ENCODE measurements at places on chromosomes 5 and 9. TPM values are rescaled to one million over a fixed set of nuclear protein-coding genes. Genes with fewer than 3 reads are reported as not detected.

HTR1A gene
- not detected for total RNA-seq

TEX48 gene
- not detected for total RNA-seq

RAB3C gene
- not detected for total RNA-seq

FBXO4 gene
- total RNA-seq = 8.1 TPM

GCNT4 gene
- total RNA-seq = 7.4 TPM

DCANP1 gene
- total RNA-seq = not detected

SLC45A2 gene
- not detected for total RNA-seq

- no peaks in the 10 kb centered on the region for H3K4me1 ChIP-seq
- H3K36me3 ChIP-seq = no peaks in the 10 kb centered on the region
- no peak for DNase-seq
- peaks cover 9% of the 10 kb centered on the region for H3K27me3 ChIP-seq
- H3K4me3 ChIP-seq = no peak overlapping the region
- H3K27ac ChIP-seq = no peak overlapping the region
These were observed 25.3 kb downstream of the NTNG2 start for GRCh38 chr9:132187121-132187620.

GRCh38 chr9:21326526-21327139 lies 8.6 kb downstream of the KLHL9 start:
- no peak overlapping the region for H3K27ac ChIP-seq
- H3K36me3 ChIP-seq = peaks cover 21% of the 10 kb centered on the region
- no peaks in the 10 kb centered on the region for H3K27me3 ChIP-seq
- H3K4me3 ChIP-seq = no peak overlapping the region
- peaks cover 6% of the 10 kb centered on the region for H3K4me1 ChIP-seq

GRCh38 chr5:111261610-111262009 lies 37.4 kb downstream of the CAMK4 start:
- peaks cover 14% of the 10 kb centered on the region for H3K36me3 ChIP-seq
- no peaks in the 10 kb centered on the region for H3K27me3 ChIP-seq
- peaks cover 22% of the 10 kb centered on the region for H3K4me1 ChIP-seq
- no peak overlapping the region for H3K4me3 ChIP-seq
- peak; percentile 26 for DNase-seq
- no peak overlapping the region for H3K27ac ChIP-seq

DNA sequence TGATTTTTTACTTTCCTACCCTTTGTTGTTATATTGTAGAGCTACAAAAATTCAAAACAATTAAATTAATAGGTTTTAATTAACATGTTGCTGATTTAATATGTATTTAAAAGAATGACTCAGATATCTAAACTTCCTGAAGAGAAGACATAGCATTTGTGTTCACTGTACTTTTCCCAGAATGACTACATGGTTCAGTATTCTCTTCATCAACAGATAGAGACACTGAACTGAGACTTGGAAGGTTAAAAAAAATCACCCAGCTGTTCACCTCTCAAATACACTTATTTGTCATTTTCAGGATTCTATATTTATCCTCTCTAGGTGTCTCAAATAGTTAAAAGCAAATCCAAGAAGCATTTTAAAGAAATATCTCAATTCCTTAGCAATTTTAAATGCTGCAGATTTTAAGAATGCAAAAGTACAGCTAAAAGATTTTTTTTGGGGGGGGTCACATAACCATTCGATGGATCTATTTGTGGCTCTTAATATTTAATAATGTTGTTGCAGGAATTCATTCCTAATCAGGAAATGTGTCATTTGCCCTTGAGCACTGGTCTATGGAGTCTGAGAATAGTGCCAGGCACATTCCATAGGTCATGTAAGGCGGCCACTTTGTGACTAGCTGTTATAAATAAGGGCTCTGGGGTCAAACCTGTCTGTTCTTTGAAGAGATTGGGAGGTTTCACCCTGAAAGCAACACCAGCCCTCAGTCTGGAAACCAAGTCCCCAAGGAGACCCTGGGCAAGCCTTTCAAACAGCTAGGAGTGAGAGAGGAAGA lies 463.1 kb downstream of the NR2F1-AS1 start:
- H3K4me3 ChIP-seq = no peak overlapping the region
- no peak for DNase-seq
- no peaks in the 10 kb centered on the region for H3K27me3 ChIP-seq
- H3K27ac ChIP-seq = no peak overlapping the region
- no peaks in the 10 kb centered on the region for H3K4me1 ChIP-seq

GRCh38 chr9:89955144-89955543 lies 350.3 kb downstream of the GADD45G start:
- H3K4me3 ChIP-seq = no peak overlapping the region
- no peaks in the 10 kb centered on the region for H3K36me3 ChIP-seq
- no peaks in the 10 kb centered on the region for H3K27me3 ChIP-seq
- no peak overlapping the region for H3K27ac ChIP-seq

GRCh38 chr9:37028420-37029031 lies 5.5 kb downstream of the PAX5 start:
- H3K4me1 ChIP-seq = peaks cover 61% of the 10 kb centered on the region
- H3K27me3 ChIP-seq = peaks cover 97% of the 10 kb centered on the region
- H3K36me3 ChIP-seq = no peaks in the 10 kb centered on the region
- no peak overlapping the region for H3K27ac ChIP-seq

DNA sequence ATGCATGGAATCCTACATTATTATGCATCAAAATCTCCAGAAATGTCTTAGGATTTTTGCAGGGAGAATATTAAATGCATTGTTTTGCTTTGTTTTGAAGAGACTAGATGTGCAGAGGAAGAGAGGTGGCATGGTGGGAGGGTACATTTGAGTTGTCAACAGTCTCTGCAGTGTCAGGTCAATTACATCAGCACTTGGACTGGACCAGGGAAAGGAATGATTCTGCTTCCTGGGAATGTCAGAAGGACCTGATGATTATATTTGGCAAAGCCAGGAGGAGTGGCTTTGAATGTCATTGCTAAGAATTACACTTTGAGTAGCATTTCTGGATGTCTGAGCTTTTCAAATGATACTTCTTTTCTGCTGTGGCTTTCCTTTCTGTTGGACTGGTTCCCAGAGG lies 17.5 kb upstream of the TMEFF1 start:
- H3K27ac ChIP-seq = no peak overlapping the region
- no peaks in the 10 kb centered on the region for H3K4me1 ChIP-seq
- DNase-seq = no peak
- H3K27me3 ChIP-seq = no peaks in the 10 kb centered on the region
- peaks cover 12% of the 10 kb centered on the region for H3K36me3 ChIP-seq
- H3K4me3 ChIP-seq = no peak overlapping the region

DNA sequence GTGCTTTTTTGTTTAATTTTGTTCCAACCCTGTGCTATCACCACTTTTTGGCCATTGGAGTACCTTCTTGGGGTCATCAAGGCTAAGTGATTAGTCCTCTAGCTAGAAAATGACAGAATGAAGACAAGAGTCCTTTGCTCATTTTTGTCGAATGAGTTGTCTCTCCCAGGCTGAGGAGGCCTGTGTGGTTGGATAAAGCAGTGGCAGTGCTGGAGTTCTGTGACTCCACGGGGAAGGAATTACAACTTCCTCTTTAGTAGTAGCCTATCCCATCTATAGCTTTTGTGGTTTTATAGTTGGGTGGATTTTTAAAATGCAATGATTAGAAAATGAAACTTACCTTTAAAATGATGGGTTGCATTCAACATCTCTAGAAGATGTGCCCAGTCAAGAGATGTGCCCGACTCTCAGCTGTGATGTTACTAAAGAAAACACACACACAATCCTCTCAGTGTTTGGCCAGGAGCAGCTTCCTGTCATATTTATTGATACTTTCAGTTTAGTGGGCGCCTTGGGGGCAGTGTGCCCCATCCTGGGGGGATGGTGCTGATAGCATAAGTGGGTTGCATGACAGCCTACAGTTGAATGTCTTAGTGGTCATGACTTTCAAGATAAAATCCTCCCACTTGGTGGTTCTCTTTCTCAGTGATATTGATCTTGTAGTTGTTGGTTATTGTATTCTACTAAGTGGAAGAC lies 11.9 kb downstream of the OTULINL start:
- no peak for DNase-seq
- H3K36me3 ChIP-seq = no peaks in the 10 kb centered on the region
- H3K4me1 ChIP-seq = peaks cover 80% of the 10 kb centered on the region
- no peak overlapping the region for H3K27ac ChIP-seq

- H3K27ac ChIP-seq = peak overlapping the region; percentile 59
- peak; percentile 58 for DNase-seq
- no peaks in the 10 kb centered on the region for H3K36me3 ChIP-seq
These were observed 73.6 kb downstream of the ANKRD55 start for GRCh38 chr5:56159521-56159947.

GRCh38 chr5:5025774-5026408 lies 114.2 kb upstream of the ADAMTS16 start:
- H3K4me3 ChIP-seq = no peak overlapping the region
- H3K36me3 ChIP-seq = no peaks in the 10 kb centered on the region
- DNase-seq = no peak
- no peaks in the 10 kb centered on the region for H3K27me3 ChIP-seq

- DNase-seq = no peak
- H3K4me3 ChIP-seq = no peak overlapping the region
- H3K36me3 ChIP-seq = no peaks in the 10 kb centered on the region
These were observed 63.8 kb upstream of the RARS1 start for GRCh38 chr5:168422431-168422830.

DNA sequence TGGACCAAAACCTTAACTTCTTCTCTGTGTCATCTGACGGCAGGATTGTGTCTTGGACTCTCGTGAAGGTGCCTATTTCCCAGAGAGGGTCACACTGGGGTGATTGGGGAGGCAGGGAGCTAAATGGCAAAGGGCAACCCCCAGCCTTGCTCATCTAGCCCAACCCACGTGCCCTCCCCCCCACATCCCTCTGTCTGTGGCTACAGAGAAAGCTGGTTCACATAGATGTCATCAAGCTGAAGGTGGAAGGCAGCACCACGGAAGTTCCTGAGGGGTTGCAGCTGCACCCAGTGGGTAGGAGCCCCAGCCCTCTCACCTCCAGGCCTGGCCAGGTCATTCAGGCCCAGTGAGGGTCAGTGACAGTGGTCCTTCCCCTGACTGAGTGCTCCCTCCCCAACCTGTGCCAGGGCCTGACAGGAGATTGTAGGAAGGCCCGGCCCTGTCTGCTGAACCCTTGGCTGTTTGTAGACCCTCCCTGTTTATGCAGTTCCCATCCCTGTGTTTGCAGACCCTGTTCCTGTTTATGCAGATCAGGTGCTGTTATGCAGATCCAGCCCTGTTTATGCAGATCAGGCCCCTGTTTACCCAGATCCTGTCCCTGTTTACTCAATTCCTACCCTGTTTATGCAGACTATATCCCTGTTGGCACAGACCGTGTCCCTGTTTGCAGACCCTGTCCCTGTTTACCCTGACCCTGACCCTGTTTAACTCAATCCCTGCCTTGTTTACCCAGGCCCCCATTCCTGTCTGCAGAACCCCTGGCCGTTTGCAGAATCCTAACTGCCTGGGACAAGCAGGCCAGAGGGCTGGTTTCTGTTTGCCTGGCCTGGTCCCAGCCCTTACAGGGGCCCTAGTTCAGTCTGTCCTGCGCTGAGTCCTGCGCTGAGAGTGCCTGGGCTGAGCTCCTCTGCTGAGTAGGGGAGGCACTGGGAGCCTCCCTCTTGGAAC lies 10.4 kb downstream of the ENHO start:
- no peak for DNase-seq
- no peaks in the 10 kb centered on the region for H3K4me1 ChIP-seq
- no peak overlapping the region for H3K4me3 ChIP-seq
- H3K36me3 ChIP-seq = no peaks in the 10 kb centered on the region
- no peaks in the 10 kb centered on the region for H3K27me3 ChIP-seq
- H3K27ac ChIP-seq = no peak overlapping the region

DNA sequence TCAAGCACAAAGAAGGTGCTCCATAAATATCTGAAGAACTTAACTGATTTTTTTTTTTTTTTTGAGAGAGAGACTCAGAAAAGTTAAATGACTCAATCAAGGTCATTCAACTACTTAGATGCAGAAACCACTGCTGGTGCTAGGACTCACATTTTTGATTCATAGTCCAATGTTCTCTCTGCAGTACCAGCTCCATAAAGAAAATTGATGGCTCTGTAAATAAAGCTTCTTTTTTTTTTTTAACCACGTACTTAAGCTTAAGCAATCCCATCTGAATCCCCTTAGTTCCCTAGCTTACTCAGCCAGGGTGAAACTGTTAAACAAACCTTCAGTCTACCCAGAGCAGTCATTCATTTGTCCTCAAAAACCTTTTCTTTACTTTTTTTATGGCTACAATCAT lies 657.0 kb upstream of the WWC1 start:
- H3K36me3 ChIP-seq = no peaks in the 10 kb centered on the region
- H3K4me3 ChIP-seq = no peak overlapping the region
- DNase-seq = no peak
- no peaks in the 10 kb centered on the region for H3K4me1 ChIP-seq
- no peaks in the 10 kb centered on the region for H3K27me3 ChIP-seq
- no peak overlapping the region for H3K27ac ChIP-seq

DNA sequence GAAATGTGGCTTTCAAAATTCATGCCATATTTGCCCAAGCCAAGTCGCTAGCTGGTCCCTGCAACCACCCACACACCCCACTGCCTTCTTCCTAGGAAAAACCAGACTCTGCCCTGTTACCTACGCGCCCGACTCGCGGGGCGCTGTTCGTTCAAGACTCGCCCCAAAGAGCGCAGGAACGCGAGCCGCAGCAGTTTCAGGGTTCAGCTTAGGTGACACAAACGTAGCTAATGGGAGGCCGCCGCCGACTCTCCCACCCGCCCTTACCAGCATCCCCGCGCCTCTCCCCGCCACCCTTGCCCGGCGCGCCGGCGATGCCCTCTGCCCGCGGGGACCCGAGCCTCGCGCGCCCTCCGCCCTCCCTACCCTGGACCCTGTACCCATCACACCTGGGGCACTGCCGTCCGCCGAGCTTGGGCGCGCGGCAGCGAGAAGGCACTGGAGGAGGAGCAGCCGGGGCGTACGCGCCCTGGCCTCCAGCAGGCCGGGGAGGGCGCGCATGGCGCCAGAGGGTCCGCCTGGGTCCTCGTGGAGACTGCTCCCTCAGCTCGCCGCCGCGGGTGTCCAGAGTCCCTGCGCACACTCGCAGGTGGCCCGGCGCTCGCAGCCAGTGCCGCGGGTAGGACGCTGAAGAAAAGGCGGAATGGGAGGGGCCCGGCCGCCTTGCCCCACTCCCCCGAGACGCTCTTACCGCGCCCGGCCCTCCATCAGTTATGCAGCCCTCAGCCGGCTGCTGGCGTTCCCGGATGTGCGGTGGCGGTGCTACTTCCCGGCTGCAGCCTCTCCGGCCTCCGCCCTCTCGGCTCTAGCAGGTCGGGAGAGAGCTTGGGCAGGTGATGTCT lies at the start of gene EMB:
Gene EMB, minus strand, starts transcription at position 638 of the 842 bp plus-strand sequence. Its CDS starts 137 bp downstream, at position 501.
- DNase-seq = peak; percentile 69
- H3K4me1 ChIP-seq = peaks cover 41% of the 10 kb centered on the region
- H3K36me3 ChIP-seq = no peaks in the 10 kb centered on the region
- peak within 1 kb of the TSS; percentile 95 for H3K27ac ChIP-seq
- H3K4me3 ChIP-seq = peak within 1 kb of the TSS; percentile 67
- no peaks in the 10 kb centered on the region for H3K27me3 ChIP-seq

GRCh38 chr5:37847978-37848425 lies 8.2 kb upstream of the GDNF start:
- H3K27me3 ChIP-seq = peaks cover 12% of the 10 kb centered on the region
- H3K36me3 ChIP-seq = no peaks in the 10 kb centered on the region
- no peak for DNase-seq
- no peaks in the 10 kb centered on the region for H3K4me1 ChIP-seq
- H3K27ac ChIP-seq = no peak overlapping the region
- H3K4me3 ChIP-seq = no peak overlapping the region

- H3K4me1 ChIP-seq = no peaks in the 10 kb centered on the region
- H3K4me3 ChIP-seq = no peak overlapping the region
- H3K27ac ChIP-seq = no peak overlapping the region
- no peak for DNase-seq
These were observed 41.8 kb upstream of the ERCC6L2 start for GRCh38 chr9:95833546-95834178.

Measured in CD4-positive, alpha-beta T cell (primary cell).